Frontal cortex (tissue), 4 donors: ENCODE measurements at places on chromosomes 7 and 10.

DNA sequence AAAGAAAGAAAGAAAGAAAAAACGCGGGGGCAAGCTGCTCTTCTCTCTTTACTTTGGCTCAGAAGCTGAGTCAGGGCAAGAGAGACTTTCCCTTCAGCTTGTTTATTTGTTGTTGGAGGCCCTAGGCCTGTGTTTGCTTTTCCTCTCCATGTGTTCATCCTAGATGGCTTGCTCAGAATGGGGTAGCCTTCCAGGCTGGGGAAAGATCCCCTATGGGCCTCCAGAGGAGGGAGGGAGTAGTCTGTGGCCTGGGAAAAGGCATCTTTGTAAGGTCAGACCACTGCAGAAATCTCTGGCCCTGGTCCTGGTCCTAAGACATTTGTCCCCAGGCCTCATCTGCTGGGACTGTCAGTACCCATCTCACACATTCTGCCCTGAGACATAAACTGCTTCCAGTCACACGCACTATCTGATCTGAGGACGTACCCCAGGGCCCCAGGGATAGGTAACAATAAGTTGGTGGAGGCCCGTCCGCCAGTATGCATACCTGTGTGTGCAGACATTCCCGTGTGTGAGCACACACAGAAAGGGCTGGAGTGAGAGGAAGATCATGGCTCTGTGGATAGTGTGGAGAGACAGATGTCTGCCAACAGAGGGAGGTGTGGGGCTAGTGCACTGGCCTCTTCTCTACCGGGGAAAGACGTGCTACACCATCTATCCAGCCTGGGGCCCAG is 4.9 kb upstream of the SCD start:
- no peak for DNase-seq

DNA sequence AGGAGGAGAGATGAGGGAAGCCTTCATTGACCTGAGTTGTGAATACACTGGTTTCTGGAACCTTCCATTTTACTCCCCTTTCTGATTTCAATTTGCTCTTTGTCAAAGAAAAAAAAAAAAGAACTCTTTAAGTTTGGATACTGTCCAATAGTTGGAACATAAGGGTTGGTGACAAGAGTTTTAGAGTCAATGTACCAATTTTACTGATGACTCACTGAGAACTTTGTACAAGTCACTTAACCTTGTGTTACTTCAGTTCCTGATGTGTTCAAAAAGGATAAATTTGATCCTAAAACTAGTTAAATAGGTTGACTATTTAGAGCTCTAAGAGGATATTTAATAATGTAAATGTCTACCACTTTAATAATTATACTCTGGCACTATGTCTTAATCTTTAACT is 4.1 kb upstream of the CDK14 start:
- DNase-seq: no peak

DNA sequence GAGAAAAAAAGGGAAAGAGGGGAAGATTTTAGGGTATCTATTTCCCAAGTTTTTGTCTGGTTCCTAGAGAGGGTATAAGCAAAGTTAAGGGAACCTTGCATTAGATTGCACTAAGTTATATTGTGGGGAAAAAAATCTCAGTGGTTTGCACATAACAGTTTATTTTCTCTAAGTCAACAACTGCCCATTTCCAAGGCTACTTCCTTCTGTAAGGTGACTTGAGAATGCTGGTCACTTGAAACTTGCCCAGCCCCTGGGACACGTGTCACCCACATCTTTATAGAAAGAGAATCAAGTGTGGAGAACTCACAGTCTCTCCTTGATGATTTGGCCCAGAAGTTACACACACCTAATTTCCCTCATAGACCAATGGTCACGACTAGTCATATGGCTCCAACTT is 488.6 kb upstream of the PODXL start:
- no peak for DNase-seq

- no peak for DNase-seq
Observed at GRCh38 chr7:25638068-25638467, 409.8 kb upstream of the NPVF start.

DNA sequence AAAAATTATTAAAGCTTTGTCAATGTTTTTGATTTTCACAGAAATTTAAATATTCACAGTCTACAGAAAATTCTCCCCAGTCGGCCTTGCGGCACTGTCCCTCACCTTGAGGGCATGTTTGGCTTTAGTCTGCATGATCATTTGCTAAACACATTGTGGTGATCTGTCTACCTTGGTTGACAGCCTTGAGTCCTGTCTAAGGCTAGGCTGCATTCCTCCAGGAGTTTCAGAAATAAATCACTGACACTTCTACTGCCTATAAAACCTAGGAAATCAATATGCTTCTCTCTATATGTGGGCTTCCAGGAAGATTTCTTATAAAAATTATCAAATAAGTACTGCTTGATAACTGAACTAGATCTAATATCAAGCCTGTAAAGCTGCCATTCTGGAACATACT is 430.7 kb upstream of the GRM3 start:
- DNase-seq: no peak

- no peak for DNase-seq
Observed at GRCh38 chr7:130655286-130655685, 13.3 kb downstream of the COPG2 start.

- no peak for DNase-seq
Observed at GRCh38 chr10:131563411-131563810, 251.9 kb upstream of the TCERG1L start.
